ENCODE measurements at places on chromosomes 16 and 17. TPM values are rescaled to one million over a fixed set of nuclear protein-coding genes. Genes with fewer than 3 reads are reported as not detected.

GRCh38 chr17:30832438-30833124 is 815 bp downstream of the ATAD5 start:
- no peaks in the 10 kb centered on the region for H3K27me3 ChIP-seq
- no peak for DNase-seq
- peaks cover 39% of the 10 kb centered on the region for H3K4me1 ChIP-seq
- H3K4me3 ChIP-seq = peak overlapping the region; percentile 94

The KLHL36 gene
- total RNA-seq = 32.6 TPM

DNA sequence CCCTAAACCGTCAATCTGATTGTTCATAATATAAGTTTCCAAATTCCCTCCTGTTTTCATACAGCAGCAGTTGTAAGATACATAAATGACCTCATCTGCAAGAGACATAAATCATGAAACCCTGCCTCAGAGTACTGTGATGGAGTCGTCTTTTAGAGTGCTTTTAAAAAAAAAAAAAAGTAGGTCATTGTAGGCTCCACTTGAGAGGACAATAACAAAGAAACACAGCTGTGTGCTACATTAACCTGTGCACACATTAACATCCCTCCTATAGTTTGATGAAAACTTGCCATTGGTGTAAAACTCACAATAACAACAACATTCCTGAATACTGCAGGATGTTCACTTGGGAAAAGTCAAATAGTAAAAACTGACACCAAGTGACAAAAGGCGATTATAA is 56.5 kb downstream of the XPO6 start:
- no peak overlapping the region for H3K4me3 ChIP-seq
- no peak for DNase-seq
- peaks cover 39% of the 10 kb centered on the region for H3K4me1 ChIP-seq
- peaks cover 60% of the 10 kb centered on the region for H3K36me3 ChIP-seq

GRCh38 chr16:75256059-75256571 is 4.7 kb upstream of the BCAR1 start:
- no peak for DNase-seq
- peaks cover 50% of the 10 kb centered on the region for H3K27me3 ChIP-seq
- no peak overlapping the region for H3K4me3 ChIP-seq
- H3K27ac ChIP-seq = no peak overlapping the region
- H3K36me3 ChIP-seq = no peaks in the 10 kb centered on the region
- H3K4me1 ChIP-seq = peaks cover 5% of the 10 kb centered on the region

DNA sequence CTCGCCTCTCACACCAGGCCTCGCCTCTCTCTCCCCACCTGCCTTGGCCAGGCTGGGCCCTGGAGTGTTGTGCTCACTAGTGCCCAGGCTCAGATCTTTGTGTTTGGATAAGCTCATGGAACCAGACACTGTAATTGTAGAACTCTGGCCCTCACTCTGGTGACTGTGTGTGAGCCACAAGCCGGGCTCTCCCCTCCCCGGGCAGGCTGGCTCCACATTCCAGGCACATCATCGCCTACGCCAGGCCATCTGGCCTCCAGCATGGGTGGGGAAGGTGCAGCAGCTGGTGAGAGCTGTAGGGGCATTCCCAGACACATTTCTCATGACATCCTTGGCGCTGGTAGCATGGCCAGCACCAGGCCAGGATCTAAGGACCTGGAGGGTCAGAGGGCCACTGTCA is 202.3 kb downstream of the RAB11FIP4 start:
- H3K36me3 ChIP-seq = no peaks in the 10 kb centered on the region
- H3K27ac ChIP-seq = no peak overlapping the region
- no peaks in the 10 kb centered on the region for H3K27me3 ChIP-seq
- H3K4me3 ChIP-seq = no peak overlapping the region
- peaks cover 5% of the 10 kb centered on the region for H3K4me1 ChIP-seq

DNA sequence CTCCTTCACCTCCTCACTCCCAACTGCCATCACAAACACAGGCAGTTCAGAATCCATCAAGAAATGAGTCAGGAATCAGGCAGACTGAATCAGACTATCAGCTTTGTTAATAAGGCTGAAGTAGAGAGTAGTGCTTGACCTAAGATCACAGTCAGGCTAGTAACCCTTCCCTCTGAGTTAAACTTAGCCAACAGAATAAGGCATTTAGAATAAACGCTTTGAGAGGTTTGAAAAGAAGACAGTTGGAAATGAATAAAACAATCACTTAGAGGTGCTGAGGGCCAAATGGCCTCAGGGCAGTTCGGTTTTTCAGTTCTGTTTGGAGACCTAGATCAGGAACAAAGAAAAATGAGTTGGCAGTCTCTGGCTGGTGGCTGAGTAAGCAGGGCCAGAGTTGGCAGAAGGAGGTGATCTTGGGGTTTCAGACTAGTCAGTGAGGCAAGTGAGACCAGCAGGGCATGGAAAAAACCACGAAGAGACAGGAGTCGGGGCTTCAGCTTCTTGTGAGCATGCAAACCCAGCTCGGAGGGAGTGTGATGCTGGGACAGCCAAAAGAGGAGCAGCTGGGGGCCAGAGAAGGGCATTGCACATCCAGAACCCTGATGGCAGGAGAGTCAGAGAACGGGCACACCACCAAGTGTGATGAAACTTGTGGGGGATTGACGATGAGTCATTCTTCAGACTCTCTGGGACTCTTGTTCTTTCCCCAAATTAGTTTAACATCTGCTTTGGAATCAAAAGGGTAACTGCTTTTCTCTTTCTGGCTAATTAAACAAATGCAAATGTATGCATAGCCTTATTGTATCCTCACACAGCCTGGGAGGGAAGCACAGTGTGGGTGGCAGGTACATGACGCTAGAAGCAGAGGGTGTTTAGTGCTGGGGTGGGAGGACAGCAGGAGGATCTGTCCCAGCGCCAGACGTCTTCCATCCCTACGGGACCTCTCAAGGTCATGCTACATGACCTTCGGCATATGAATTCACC is 54.8 kb downstream of the SPECC1 start:
- no peak overlapping the region for H3K27ac ChIP-seq
- no peak for DNase-seq
- no peaks in the 10 kb centered on the region for H3K4me1 ChIP-seq
- no peaks in the 10 kb centered on the region for H3K27me3 ChIP-seq
- H3K4me3 ChIP-seq = no peak overlapping the region
- H3K36me3 ChIP-seq = no peaks in the 10 kb centered on the region

GRCh38 chr17:31700973-31701372 is 158.1 kb downstream of the COPRS start:
- no peaks in the 10 kb centered on the region for H3K4me1 ChIP-seq
- DNase-seq = no peak
- H3K27me3 ChIP-seq = peaks cover 13% of the 10 kb centered on the region
- no peak overlapping the region for H3K27ac ChIP-seq
- no peak overlapping the region for H3K4me3 ChIP-seq

DNA sequence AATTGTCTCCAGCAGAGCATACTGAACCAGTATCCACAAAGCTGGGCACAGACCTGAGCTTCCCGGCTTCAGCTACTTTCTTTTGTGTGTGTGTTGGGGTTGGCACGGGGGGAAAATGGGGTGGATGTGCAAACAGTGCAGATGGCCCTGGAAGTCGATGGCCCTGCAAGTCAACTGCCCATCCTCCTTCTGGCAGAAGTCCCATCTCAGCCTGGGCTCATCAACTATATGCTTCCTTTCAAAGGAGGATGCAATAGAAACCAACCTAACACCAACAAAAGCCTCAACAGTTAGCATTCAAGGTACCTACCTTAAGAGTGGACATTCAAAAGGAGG is 55.7 kb downstream of the SOX9 start:
- no peaks in the 10 kb centered on the region for H3K27me3 ChIP-seq
- no peaks in the 10 kb centered on the region for H3K4me1 ChIP-seq
- DNase-seq = no peak
- H3K36me3 ChIP-seq = no peaks in the 10 kb centered on the region
- no peak overlapping the region for H3K27ac ChIP-seq

- H3K36me3 ChIP-seq = no peaks in the 10 kb centered on the region
- H3K27me3 ChIP-seq = peaks cover 3% of the 10 kb centered on the region
- DNase-seq = no peak
- peaks cover 2% of the 10 kb centered on the region for H3K4me1 ChIP-seq
- H3K27ac ChIP-seq = no peak overlapping the region
These were observed 26.1 kb upstream of the UBE2I start for GRCh38 chr16:1283296-1283695.

The TP53TG3 gene
- not detected for total RNA-seq

GRCh38 chr16:68575082-68575481 is 36.0 kb downstream of the ZFP90 start:
- H3K36me3 ChIP-seq = peaks cover 42% of the 10 kb centered on the region
- no peak overlapping the region for H3K4me3 ChIP-seq
- H3K4me1 ChIP-seq = no peaks in the 10 kb centered on the region
- H3K27ac ChIP-seq = no peak overlapping the region
- H3K27me3 ChIP-seq = no peaks in the 10 kb centered on the region

DNA sequence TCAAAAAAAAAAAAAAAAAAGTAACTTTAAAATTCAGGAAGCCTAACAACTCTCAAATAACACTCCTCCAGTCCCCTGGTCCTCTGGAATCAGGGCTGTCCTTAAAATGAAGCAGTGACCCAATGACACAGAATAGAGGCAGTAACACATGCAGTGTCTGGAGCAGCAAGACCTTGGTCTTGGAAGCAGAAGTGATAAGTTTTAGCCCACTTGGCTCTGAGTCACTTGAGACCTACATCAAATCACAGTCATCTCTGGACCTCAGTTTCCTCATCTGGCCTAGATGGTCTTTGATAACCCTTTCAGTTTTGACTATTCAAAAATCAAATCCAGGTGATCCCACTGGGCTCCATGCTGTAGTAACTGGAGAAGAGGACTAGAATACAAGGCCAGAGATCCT is 39.0 kb downstream of the LYRM1 start:
- no peak overlapping the region for H3K4me3 ChIP-seq
- DNase-seq = no peak
- no peak overlapping the region for H3K27ac ChIP-seq

- DNase-seq = no peak
- no peaks in the 10 kb centered on the region for H3K27me3 ChIP-seq
- H3K4me1 ChIP-seq = peaks cover 87% of the 10 kb centered on the region
- peak overlapping the region; percentile 86 for H3K27ac ChIP-seq
These were observed 7.8 kb upstream of the C17orf99 start for GRCh38 chr17:78138204-78139060.

Data from activated CD8-positive, alpha-beta T cell treated with anti-CD3 and anti-CD28 coated beads, Interleukin-2, amount 10 ng/mL, durations not matched to agents 7 days and 5 days (primary cell).